ENCODE measurements at places on chromosomes 3 and 15. TPM values are rescaled to one million over a fixed set of nuclear protein-coding genes. Genes with fewer than 3 reads are reported as not detected.

DNA sequence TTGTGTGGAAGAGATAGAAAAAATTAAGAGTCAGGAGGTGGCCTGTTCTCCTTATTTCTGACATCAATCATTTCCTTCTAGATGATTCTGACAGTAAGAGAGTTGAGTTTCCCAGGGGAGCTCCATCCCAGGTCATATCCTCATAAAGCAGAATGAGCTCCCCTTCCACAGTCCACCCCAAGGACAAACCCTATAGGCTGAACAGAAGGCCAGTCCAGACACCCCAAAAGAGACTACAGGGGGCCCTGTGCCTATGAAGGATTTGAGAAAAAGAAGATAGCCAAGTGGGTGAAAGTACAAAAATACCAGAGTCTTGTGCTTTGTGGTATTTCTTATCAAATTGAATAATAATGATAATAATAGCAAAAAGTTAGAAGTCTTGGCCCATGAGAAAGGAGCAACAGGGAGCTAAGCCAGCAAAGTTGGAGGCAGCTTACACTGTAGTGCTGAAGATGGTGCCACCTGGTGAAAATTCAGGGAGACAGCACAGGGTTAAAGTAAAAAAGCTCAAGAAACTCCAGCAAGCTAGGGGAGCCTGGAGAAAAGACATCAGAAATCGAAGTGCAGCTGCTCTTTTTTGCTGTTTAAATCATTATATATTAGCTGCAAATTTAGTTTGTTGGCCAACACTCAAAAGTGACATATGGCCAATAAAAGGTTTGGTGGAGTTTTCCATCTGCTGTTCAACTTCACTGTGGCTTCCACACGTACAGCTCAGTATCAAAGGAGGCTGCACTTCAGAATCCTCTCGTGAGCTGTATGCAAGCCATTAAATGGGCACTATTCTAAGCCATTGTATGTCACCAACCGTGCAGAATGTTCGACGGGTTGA lies 35.8 kb upstream of the SLC24A5 start:
- DNase-seq = no peak
- H3K27ac ChIP-seq = no peak overlapping the region
- peaks cover 4% of the 10 kb centered on the region for H3K27me3 ChIP-seq
- no peaks in the 10 kb centered on the region for H3K4me1 ChIP-seq

- H3K4me3 ChIP-seq = no peak overlapping the region
- no peak overlapping the region for H3K27ac ChIP-seq
- H3K27me3 ChIP-seq = peaks cover 3% of the 10 kb centered on the region
- no peak for DNase-seq
- H3K4me1 ChIP-seq = no peaks in the 10 kb centered on the region
These were observed 151.1 kb downstream of the DOCK3 start for GRCh38 chr3:50825841-50826240.

DNA sequence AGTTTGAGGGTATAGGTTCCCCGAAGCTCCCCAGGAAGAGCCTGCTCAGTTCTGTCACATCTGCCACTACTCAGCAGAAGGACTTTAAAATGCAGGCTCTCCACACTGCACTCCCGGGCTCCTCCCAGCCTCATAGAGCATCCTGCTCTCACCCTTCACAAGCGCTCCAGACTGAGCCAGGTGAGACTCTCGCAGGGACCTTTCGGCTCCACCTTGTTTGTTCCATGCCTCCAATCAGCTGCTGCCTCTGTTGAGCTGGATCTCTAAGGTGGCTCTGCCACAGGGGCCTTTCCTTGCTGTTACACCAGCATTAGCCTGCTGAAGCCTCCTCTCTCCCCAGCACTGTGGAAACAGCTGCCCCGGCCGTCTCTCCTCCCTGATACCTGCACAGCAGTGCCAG lies 56.1 kb downstream of the SLCO3A1 start:
- no peak for DNase-seq
- H3K4me1 ChIP-seq = peaks cover 75% of the 10 kb centered on the region
- H3K27ac ChIP-seq = no peak overlapping the region
- H3K27me3 ChIP-seq = no peaks in the 10 kb centered on the region
- peaks cover 5% of the 10 kb centered on the region for H3K36me3 ChIP-seq

GRCh38 chr3:183917776-183918175 lies 33.1 kb upstream of the PARL start:
- no peaks in the 10 kb centered on the region for H3K4me1 ChIP-seq
- no peak for DNase-seq
- H3K4me3 ChIP-seq = no peak overlapping the region
- H3K27ac ChIP-seq = no peak overlapping the region

GRCh38 chr3:43908456-43908855 lies 217.7 kb downstream of the ABHD5 start:
- H3K4me3 ChIP-seq = no peak overlapping the region
- no peaks in the 10 kb centered on the region for H3K36me3 ChIP-seq
- H3K27me3 ChIP-seq = no peaks in the 10 kb centered on the region
- no peaks in the 10 kb centered on the region for H3K4me1 ChIP-seq

GRCh38 chr3:11826628-11827265 lies 19.9 kb downstream of the TAMM41 start:
- no peaks in the 10 kb centered on the region for H3K4me1 ChIP-seq
- DNase-seq = no peak
- H3K27me3 ChIP-seq = no peaks in the 10 kb centered on the region
- H3K36me3 ChIP-seq = peaks cover 59% of the 10 kb centered on the region
- H3K4me3 ChIP-seq = no peak overlapping the region
- H3K27ac ChIP-seq = no peak overlapping the region

DNA sequence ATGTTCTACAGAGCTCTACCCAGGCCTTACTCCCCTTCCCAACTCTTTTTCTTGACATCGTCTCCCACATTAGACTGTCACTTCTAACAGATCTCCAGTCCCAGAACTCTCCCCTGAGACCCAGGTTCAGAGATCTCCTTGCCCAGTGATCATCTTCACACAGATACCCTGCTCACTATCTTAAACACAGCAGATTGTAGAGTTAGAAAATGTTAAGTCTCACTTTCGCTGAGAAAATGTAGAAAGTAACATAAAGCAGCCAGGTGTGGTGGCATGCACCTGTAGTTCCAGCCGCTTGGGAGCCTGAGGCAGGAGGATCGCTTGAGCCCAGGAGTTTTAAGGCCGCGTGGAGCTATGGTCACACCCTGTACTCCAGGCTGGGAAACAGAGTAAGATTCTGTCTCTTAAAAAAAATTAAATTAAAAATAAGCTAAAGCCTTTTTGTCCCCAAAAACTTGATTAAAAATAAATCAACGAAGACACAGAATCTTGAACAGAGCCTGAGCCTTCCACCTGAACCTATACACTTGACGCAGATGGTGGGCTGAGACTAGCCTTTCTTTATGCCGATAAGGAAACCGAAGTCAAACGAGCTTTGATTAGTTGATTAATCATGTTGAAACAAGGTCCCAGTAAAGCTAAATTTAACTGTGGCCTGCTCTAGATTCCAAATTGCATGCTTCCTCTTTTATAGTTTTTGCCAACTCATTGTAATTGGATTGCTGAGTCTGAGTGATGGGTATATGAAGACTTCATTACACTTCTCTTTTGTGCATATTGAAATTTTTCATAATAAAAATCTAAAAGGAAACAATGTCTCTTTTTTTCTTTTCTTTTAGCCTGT lies 31.3 kb upstream of the BLM start:
- H3K4me1 ChIP-seq = peaks cover 9% of the 10 kb centered on the region
- H3K27ac ChIP-seq = no peak overlapping the region
- peaks cover 6% of the 10 kb centered on the region for H3K27me3 ChIP-seq
- no peak for DNase-seq
- no peak overlapping the region for H3K4me3 ChIP-seq
- H3K36me3 ChIP-seq = peaks cover 4% of the 10 kb centered on the region

EBLN2 gene
- polyA plus RNA-seq = 0.16 TPM

FBXO40 gene
- polyA plus RNA-seq = not detected

CLSTN2 gene
- polyA plus RNA-seq = not detected

KCNMB2 gene
- polyA plus RNA-seq = not detected

LRRN1 gene
- 0.30 TPM for polyA plus RNA-seq

DAPK2 gene
- 4.5 TPM for polyA plus RNA-seq

PDZRN3 gene
- not detected for polyA plus RNA-seq

IMPG2 gene
- polyA plus RNA-seq = 0.04 TPM
